ENCODE measurements at places on chromosomes 11 and 22.

- no peak for DNase-seq
Observed at GRCh38 chr22:36360871-36361383, 26.8 kb downstream of the MYH9 start.

GRCh38 chr11:69355959-69356702 lies 62.2 kb downstream of the MYEOV start:
- DNase-seq, result no peak

DNA sequence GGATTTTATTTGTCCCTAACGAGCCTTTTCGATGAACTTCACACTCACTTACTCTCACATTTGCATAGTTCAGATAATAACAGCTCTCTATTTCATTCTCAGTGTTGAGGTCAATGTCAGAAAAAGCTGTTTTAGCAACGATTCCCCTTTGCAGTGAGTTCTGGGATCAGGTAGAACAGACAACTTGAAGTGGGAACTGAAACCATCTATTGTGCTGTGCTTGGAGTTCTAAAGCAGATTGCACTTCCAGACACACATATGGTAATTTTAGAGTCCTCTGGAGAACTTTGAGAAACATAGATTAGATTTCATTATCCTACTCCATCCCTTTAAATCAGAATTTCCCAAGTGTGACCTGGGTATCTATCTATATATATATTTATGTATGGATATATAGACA lies 124.6 kb upstream of the BLID start:
- no peak for DNase-seq

- DNase-seq, result no peak
Observed at GRCh38 chr22:21082248-21082647, 36.5 kb downstream of the LRRC74B start.

- DNase-seq, result no peak
Observed at GRCh38 chr22:46234969-46235368, 15.1 kb downstream of the CDPF1 start.
